ENCODE measurements at places on chromosomes 12 and 14. TPM values are rescaled to one million over a fixed set of nuclear protein-coding genes. Genes with fewer than 3 reads are reported as not detected.

AKAP6 gene
- 8.5 TPM for total RNA-seq

PIWIL1 gene
- total RNA-seq: not detected

SOAT2 gene
- total RNA-seq: not detected

C12orf56 gene
- total RNA-seq: 1.7 TPM

Measured in nasal cavity respiratory epithelium epithelial cell of viscerocranial mucosa (primary cell).